Stimulated activated CD8-positive, alpha-beta memory T cell treated with anti-CD3 and anti-CD28 coated beads, Interleukin-7, amount 100 ng/mL, for 24 hours (primary cell): ENCODE measurements at places on chromosomes 2 and 18.

DNA sequence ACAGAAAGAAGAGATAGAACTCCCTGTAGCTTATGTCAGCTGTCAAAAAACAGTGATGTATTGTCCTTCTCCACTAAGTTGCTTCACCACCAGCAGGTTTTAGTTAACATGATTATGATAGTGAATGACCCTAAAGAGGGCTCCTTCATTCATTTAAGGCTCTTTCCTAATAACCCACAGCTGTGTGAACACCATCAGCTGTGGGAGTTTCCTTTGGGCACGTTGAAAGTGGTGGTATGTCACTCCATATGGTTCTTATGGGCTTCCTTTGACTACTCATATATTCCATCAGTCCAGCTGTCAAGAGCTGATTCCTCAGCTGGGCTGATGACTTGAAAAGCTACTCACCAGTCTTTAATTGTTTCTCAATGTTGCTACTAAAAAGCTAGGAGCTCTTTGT lies 210.3 kb downstream of the UBE2E3 start:
- DNase-seq: no peak

DNA sequence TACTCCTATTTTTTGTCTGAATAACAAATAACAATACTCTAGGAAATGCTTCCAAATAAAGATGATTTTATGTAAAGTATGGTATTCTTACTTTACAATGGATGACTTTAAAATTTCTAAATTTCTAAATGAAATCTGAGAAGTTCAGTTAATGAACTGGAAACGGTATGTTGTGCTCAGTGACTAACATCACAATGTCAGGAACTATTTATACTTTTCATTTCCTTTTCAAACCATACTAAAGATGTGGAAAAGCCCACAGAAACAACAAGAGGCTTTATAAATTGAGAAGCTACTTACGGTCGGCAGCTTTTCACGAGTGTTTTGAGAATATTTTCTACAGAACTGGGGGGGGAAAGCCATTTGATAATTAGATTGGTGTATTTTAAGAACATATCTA lies 31.1 kb downstream of the PSME4 start:
- DNase-seq: no peak

DNA sequence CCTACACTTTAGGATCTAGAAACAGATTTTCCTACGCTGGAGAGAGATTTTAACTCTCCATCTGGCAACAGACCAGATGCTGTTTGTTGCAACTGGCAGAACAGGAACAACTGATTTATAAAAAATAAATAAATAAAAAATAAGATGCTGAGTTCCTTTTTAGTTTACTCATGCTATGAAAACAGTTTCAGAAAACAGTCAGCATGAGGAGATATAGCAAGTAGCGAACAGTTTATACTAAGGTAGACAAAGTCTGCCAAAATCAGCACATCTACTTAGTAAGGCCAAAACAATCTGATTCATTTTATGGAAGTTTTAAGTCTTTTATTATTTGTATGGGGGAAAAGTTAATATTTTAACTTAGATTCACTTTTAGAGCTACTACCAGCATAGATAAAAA lies 974.0 kb upstream of the CNTNAP5 start:
- no peak for DNase-seq

DNA sequence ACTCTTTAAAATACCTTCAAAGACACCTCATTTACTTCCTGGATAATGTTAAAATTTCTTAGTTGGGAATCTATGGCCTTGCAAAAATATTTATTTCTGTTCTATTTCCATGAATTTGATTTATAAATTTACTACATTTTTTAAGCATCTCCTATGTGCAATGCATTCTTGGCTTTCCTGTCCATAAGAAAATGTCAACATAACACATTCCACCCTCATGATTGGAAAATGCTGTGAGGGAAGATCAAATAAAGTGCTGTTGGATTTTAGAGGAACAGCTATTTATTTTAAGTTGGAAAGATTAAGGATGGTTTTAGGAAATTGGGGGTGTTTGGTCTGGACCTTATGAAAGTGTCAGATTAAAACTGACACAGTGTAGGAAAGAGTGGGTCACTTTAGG lies 45.4 kb upstream of the MC4R start:
- no peak for DNase-seq

- DNase-seq: no peak
These were observed 286.4 kb upstream of the MMADHC start for GRCh38 chr2:149873936-149874335.

DNA sequence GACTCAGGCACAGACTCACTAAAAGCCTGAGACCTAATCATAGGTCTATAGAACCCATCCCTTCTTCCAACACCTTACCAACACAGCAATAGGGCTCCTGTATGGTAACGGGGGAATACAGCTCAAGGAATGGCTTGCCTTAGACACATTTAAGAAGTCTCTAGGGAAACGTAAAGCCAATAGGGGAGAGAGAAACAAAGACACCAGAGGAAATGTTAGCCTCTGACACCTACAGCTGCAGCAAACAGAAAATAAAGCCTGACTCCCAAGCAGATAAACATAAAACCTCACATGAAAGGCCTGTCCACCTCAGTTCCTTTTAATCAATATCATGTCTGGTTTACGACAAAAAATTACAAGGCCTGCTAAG lies 51.1 kb upstream of the NCOA1 start:
- DNase-seq: no peak

- no peak for DNase-seq
These were observed 445.1 kb upstream of the TRIB2 start for GRCh38 chr2:12271589-12271984.

GRCh38 chr2:149427387-149427786 lies 97.0 kb downstream of the LYPD6 start:
- DNase-seq: no peak

- DNase-seq: no peak
These were observed 50.4 kb downstream of the MALT1 start for GRCh38 chr18:58721566-58722239.

DNA sequence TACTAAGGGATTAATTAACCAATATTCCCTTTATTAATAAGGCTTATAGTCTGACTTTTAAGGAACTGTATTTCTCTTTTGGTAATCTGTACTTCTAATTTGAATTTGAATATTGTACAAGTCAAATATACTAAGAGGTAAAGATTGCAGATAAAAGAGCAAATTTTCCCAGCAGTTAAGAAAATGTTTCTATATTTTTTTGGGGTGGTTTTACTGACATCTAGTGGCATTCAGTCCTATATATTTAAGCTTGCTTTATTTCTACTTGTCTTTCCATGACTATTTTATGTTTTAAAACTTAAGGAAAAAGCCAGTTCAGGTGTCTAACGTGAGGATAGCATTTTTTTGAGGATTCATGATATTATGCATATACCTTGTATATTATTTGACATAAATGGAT lies 41.6 kb downstream of the TDRD15 start:
- DNase-seq: no peak

DNA sequence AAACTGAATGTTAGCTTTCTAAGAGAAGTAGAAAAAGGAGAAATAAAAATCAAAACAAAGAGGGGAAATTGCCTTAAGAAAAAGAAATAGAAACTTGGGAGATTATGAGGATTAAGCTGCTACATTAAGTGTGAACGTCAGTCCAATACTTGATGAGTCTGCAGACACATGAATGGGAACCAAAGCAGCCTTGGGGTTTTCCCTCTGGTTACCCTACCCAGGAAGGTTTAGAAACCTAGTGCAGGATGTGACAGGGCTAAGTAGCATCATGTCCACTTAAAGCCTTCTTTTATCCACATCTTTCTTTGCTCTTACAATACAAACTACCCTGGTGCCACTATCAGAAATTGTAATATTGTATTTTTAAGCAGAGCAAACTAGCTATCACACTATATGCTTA lies 22.3 kb downstream of the SLC35F5 start:
- no peak for DNase-seq

GRCh38 chr2:179255129-179255528 lies 9.5 kb downstream of the SESTD1 start:
- DNase-seq: no peak

DNA sequence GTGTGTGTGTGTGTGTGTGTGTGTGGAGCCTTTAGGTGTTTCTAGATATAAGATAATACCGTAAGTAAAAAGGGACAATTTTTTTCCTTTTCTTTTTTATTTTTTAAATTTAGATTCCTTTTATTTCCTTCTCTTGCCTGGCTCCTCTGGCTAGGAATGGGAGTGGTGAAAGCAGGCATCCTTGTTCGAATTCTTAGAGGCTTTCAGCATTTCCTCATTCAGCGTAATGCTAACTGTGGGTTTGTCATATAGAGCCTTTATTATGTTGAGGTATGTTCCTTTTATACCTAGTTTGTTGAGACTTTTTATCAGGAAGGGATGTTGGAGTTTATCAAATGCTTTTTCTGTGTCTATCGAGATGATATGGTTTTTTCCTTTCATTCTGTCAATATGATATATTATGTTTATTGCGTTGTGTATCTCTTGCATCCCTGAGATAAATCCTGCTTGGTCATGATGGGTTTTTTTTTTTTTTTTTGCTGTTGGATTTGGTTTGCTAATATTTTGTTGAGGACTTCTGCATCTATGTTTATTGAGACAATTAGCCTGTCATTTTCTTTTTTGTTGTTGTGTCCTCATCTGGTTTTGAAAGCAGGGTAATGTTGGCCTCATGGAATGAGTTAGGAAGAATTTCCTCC lies 120.2 kb downstream of the XRCC5 start:
- no peak for DNase-seq

GRCh38 chr2:69985688-69986087 lies 24.3 kb upstream of the ASPRV1 start:
- DNase-seq: no peak

GRCh38 chr2:228401065-228401912 lies 219.8 kb upstream of the SPHKAP start:
- DNase-seq: no peak

GRCh38 chr2:15844211-15844801 lies 96.0 kb upstream of the MYCN start:
- no peak for DNase-seq

GRCh38 chr18:2976218-2977132 lies 36.5 kb downstream of the LPIN2 start:
- DNase-seq: no peak

DNA sequence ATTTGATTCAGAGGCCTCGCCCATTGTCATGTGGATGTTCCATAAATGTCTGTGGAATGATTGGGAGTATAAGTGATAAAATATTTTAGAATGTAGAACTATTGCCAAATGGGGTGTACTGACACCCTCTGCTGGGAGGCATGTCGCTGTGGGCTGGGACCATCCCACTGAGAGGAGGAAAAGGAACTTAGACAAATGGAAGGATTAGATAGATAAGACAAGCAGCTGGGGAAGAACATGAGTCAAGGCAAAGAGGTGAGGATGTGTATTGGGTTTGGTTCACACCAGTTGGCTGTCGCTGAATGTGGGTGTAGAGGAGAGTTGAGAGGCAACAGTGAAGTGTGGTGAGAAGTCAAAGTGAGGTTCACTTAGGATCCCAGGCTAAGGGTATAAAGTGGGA lies 4.0 kb downstream of the C2orf74 start:
- DNase-seq: no peak

DNA sequence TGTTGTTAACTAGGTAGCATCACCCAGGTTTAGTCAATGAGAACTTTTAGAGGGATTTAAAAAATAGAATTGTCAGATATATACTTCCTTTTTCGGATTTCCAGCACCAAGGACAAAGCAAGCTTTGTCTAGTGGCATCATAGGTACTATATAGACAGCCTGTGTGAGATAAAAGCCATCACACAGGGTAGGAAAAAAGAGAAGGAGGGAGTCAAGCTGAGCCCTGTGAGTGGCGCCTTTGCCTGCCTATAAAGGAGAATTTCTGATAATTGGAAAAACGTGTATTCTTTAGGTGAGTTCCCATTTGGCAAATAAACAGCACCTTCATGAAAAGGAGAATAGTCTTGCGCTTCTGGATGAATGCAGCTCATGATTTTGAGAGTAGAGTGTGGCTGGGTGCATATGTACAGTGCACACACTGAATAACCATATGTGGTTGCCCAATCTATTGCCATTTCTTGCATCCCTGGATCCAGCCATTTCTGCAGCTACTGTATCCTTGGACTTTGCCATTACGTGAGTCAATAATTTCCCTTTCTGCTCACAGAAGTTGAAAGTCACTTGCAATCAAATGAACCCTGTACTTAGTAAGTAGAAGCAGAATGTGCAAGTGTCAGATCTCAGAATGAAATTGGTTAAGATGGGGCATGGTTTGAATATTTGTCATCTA lies 559.9 kb upstream of the MEX3C start:
- DNase-seq: no peak

- no peak for DNase-seq
These were observed 16.3 kb upstream of the MYO3B start for GRCh38 chr2:170161516-170162270.

DNA sequence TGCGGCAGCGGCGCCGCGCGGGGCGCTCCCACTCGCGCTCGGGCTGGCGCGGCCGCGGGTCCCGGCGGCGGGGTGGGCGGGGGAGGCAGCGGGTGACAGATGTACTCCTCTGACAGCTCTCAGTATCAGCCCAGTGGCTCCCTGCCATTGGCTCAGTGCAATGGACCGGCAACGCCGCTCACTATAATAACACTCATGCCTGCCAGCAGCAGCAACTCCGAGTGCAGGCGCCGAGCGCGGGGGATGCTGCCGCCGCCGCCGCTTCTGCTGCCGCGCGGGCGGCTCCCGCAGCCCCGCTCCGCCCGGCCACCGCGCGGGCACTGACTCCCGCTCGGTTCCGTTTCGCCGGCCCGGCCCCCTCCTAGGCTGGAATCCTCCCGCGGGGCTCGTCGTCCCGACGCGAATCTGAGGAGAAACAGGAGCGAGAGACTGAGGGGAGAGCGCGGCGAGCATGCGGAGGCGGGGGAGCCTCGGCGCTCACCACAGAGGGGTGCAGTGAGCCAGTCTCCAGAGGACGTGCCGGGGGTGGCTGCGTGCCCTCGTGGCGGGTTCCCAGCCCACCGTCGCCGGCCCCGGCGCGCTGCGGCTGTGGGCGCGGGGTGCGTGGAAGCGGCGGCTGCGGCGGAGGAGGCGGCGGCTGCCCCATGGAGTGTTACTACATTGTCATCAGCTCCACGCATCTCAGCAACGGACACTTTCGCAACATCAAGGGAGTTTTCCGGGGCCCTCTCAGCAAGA lies at the start of gene ZNF804A:
Gene ZNF804A (plus strand): TSS at position 214 of the 738 bp plus-strand sequence. CDS start 431 bp downstream, at position 645.
- DNase-seq: no peak

- DNase-seq: no peak
These were observed 309.5 kb downstream of the SATB2 start for GRCh38 chr2:199148076-199148845.

- no peak for DNase-seq
These were observed 8.6 kb upstream of the ANO7 start for GRCh38 chr2:241179899-241180298.
